ENCODE measurements at places on chromosomes 11 and 22.

DNA sequence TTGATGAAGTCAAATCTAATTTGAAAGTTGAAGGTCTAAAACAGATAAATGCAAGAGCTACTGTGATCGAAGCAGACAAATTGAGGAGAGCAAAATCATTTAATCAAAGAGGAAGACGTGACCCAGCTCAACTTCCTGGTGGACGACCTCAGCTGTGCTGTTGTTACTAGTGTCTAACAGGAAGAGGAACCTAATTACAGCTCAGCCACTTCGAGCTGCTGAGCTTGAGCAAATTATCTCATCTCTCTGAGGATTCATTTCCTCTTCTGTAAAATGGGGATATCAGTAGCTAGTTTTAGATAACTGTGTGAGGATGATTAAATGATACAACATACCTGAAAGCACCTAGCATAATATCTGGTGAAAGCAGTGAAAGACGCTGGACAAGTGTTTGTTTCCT, 48.6 kb upstream of the OLFML1 start:
- DNase-seq, result peak; percentile 21

- no peak for DNase-seq
These were observed 12.5 kb upstream of the SELENOH start for GRCh38 chr11:57728829-57729228.

DNA sequence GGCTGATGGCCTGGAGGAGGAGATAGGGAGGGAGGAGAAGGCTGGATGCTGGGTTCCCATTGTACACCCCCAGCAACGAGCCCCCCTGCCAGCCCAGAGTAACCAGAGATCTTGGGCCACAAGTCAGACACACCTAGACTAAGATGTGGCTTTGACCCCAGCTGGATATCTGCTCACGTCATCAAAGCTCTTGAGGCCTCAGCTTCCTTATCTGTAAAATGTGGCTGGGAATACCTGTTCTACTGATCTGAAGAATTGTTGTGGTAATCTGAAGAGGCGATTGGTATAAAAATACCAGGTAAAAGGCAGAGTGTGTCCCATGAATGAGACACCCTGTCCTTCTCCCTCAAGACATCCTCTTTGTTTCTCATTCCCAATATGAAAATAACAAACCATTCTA, 280.0 kb downstream of the ST3GAL4 start:
- DNase-seq, result no peak

DNA sequence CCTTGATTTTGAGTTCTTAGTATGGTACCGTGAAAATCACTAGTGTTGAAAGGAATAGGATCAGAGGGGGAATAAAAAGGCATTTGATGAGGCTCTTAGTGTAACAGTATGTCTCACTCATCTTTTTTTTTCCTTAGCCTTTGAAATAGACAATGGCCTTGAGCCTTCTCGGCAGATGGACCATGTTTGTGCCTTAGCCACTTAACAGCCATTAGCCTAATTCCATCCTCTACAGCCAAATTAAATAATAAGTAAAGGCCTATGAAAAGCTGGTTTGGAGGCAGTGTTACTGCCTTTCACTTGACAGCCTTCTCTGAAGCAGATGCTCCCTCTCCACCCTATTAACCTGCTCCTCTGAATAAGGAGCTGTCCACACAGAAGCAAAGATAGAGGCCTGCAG, 580.7 kb downstream of the NTM start:
- no peak for DNase-seq

DNA sequence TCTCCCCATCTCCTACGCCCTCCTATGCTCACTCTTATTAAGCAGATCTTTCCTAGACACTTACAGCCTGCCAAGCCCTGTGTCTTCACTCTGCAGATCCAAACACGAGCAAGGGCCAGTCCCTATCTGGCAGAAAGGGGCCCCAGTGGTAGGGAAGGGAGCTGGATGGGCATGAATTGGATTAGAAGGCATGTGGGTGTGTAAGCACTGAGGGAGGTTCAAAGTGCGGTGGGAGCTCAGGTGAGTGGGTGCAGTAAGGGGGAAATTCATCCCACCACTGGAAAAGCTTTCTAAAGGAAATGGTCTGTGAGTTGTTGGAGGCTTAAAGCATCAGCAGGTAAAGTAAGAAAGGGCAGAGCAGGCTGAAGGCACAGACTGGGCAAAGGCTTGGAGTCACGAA, 5.5 kb downstream of the TMEM132A start:
- no peak for DNase-seq

DNA sequence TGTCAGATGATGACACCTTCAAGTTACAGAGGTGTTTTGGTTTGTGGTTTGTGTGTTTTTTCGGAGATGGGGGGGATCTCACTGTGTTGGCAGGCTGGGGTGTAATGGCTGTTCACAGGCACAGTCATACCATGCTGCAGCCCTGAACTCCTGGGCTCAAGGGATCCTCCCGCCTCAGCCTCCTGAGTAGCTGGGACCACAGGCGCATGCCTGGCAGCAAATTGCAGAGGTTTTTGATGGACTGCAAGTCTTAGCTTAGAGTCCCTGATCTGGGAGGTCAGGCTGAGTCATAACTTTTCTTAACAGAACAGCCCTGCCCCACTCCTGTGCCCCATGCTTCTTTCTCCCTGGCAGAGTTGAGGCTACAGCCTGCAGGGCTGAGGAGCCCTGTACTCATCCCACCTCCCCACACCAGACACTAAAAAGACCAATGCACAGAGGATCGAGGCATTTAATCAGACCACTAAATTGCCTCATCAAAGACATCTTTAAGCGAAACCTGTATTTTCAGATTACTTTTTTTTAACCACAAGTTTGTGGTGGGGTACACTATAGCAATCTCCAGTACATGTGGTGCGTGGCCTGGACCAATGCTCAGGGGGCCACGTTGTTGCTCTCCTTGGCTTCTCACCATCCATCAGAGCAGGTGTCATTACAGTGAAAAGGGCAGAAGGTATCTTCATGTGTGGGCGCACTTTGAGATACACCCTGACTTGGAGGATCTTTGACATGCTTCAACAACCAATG, 17.1 kb upstream of the ADORA2A start:
- peak; percentile 51 for DNase-seq

DNA sequence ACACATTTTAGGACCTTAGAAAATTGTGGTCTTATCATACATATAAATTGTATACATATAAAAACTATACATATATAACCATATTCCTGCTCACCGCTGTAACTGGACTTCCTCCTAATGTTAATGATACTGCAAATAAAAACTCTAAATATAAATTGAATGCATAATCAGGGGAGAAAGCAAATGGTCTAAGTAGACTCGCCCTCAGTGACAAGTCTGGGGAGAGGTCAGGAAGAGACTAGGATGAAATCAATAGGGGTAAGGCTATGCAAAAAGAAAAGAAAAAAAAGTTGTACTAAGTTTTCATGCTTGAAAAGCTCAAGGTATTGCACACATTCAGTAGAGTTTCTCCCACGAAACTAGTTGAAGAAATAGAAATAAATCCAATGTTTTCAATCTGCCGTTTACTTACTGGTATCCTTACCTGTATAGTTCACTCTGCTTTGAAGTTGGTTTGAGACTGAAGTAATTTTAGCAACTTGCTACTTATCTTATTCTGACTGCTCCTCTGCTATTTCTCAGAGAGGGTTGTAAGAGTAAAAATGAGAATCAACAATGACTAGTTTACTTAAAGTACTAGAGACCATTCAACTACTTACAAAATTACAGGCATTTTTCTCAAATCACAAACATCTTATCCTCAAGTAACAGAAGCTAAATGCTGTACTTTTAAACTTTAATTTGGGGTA, 12.2 kb upstream of the ARHGAP32 start:
- DNase-seq, result no peak

DNA sequence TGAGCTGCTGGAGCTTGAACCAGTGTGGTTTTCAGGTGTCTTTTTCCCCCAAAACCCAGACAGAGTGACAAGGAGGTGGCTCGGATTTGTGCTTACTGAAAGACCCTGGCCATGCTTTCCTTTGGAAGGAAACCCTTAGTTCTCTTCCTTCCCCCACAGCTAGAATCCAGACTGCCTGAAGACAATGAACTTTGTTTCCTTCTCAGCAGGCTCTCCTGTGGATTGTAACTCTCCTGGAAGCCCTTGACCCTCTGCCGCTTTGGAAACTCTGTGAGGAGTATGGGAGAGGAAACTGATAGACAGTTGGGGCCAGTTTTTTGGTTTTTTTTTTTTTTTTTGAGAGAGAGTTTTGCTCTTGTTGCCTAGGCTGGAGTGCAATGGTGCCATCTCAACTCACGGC, 62.1 kb upstream of the SESN3 start:
- no peak for DNase-seq

DNA sequence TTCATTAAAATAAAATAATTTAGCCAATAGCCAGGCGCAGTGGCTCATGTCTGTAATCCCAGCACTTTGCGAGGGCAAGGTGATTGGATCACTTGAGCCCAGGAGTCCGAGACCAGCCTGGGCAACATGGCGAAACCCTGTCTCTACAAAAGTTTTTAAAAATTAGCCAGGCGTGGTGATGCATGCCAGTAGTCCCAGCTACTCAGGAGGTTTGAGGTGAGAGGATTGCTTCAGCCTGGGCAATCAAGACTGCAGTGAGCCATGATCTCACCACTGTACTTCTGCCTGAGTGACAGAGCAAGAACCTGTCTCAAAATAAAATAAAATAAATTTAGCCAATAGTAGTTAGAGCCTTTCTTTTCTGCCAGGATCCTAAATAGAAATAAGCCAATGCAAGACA, 12.2 kb downstream of the HPS5 start:
- DNase-seq, result no peak

- DNase-seq, result no peak
These were observed 128.9 kb downstream of the DBX1 start for GRCh38 chr11:20031155-20032001.

GRCh38 chr11:129695571-129696308, 119.9 kb upstream of the TMEM45B start:
- peak; percentile 71 for DNase-seq

DNA sequence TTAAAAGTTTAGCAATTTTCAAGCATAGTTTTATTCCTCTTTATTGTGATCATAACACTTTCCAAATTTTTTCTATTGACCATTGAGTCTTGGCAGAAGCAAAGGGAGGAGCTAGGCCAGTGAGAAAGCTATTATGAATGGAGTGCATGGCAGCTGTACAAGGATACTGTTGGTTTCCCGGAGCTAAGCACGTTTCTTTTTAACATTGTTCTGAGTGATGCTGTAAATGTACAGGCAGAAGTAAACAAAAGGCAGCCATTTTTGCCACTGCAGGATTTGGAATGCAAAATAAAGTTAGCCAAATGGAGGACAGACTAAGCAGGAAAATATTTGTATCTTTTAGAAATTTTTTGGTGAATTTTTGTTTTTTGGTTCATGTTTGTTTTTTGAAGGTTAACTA, 16.2 kb downstream of the CBL start:
- DNase-seq, result no peak

GRCh38 chr11:60316317-60316716, 10.7 kb upstream of the MS4A6E start:
- DNase-seq, result no peak

DNA sequence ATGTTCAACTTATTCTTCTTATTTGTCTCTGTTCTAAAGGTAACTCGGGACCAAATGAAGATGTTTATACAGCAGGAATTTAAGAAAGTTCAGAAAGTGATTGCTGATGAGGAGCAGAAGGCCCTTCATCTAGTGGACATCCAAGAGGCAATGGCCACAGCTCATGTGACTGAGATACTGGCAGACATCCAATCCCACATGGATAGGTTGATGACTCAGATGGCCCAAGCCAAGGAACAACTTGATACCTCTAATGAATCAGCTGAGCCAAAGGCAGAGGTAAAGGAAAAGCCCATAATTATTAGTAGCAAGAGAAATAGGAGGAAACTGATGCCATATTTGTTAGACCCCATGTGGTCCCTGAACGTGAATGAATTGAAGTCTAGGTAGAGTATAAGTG, 63.3 kb downstream of the TRIM44 start:
- DNase-seq, result no peak

GRCh38 chr11:111733611-111734088, 32.5 kb downstream of the PPP2R1B start:
- DNase-seq, result no peak

DNA sequence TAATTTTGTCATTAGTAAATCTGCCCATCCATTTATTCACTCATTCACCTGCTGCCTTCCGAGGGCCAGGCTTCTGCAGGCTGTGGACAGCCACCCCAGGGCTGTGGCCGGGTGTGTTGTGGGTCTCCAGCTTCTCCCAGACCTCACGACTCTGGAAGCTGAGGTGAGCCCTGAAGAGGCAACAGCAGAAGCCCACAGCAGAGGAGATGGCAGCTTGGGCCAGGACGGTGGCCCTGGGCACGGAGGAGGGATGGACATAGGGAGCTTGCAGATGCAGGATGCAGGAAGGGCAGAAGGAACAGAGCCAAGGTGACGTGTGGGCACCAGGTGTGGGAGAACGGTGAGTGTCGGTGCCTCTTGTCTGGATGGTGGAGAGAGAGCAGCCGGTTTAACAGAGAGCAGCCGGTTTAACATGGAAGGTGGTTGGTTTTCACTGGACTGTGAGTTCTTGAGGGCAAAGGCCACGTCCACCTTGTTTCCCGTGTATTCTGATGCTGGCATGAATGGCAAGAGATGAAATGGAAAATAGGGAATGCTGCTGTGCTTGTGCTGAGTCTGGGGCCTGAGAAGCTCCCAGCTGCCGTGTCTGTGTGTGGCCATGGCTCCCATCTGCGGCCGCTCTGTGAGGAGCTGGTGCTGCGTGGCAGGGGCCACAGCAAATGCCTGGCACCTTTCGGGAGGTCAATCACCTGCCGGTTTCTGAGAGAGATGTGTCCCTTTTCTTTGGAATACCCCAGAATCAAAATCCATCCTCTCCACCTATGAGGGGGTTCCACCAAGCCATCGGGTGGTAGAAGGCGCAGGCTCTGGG, 669.9 kb downstream of the BRD1 start:
- no peak for DNase-seq

DNA sequence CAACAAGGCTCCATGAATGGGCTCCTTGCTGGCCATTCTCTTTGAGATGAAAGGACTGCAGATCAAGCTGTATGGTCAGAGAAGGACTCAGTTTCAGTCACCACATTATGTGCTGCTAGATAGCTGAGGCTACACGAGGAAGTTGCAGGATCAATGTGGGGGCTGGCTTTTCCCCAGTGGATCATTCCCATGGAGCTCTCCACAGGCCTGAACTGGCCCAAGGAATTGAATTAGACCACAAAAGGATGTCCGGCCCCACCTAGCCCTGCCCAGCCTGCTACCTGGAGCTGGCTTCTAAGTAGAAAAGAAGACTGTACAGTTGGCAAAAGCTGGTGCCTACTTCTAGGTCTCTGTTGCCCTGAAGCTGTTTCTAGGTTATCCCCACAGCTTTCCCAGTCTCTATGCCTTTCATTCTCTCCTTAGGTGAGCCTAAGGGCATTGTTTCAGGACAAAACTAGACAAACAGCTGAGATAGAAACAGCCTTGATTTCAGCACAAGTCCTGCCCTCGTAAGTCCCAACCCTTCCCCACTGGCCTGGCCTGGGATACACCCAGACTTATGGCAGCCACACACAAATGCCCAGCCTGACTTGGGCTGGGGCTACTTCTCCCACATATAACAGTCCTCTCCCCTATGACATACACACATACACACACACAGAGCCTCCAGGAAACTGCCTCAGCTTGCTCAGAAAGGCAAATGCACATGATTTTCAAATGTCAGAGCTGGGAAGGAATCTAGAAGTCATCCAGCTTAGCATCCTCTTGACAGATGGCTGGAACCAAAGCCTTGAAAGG, 129.1 kb upstream of the NCAM1 start:
- no peak for DNase-seq

GRCh38 chr11:10324474-10324873, 19.6 kb downstream of the ADM start:
- no peak for DNase-seq

All from activated CD4-positive, alpha-beta T cell treated with anti-CD3 and anti-CD28 coated beads, Interleukin-2, amount 50 U/mL, for 16 hours (primary cell).